SJSA1 (cell line): ENCODE measurements at places on chromosomes 16 and 17.

GRCh38 chr16:35691057-35691456, 2231.6 kb downstream of the TP53TG3F start:
- no peak for DNase-seq

DNA sequence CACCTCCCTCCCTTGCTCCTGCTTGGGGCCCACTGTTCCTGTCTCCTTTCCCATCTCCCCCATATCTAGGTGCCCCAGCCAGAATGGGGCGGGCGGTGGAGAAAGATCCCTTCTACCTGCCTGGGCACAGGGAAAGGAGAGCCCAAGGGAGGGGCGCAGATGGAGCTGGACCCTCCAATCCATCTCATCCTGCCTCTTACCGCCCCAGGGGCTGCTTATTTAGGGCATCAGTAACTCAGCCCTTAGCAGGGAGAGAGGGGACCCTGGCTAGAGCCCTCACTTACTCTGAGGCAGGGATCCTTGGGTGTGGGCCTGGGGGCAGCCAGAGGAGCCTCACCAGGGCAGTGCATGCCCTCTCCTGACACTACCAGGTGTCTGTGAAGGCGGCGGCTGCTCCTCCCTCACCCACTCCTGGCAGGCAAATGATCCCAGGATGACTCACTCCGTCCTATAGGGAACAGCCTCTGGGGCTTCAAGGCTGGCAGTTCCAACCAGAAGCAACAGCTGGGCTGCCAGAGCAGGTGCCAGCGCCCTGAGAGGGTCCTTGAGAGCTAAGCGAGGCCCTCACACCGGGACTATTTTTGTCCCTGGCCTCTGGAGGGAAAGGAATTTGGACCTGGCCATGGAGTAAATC, 16.3 kb upstream of the BCAR1 start:
- DNase-seq = peak; percentile 42

DNA sequence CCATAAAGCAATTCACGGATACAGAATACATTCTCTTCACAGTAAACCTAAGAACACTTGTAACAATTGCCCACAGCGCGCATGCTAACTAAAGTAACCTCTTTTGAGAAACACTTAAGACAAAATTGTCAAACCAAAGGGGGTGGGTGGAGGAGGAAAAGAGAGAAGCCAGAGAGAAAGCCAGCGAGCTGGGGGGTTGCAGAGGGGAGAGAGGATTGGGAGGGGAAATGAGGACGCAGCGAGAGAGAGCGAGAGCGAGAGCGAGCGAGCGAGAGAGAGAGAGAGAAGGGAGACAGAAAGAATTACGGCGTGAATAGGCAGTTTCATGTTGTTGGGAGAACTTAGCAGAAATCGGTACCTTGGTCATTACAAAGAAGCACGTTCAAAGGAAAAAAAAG, 1.6 kb upstream of the HOXB7 start:
- DNase-seq = no peak

- DNase-seq = peak; percentile 96
Observed at GRCh38 chr17:8220783-8221662, 10.6 kb upstream of the AURKB start.

GRCh38 chr17:78425429-78425828, 47.0 kb downstream of the PGS1 start:
- no peak for DNase-seq

GRCh38 chr17:49409066-49409465, 5.6 kb downstream of the PHB1 start:
- no peak for DNase-seq

DNA sequence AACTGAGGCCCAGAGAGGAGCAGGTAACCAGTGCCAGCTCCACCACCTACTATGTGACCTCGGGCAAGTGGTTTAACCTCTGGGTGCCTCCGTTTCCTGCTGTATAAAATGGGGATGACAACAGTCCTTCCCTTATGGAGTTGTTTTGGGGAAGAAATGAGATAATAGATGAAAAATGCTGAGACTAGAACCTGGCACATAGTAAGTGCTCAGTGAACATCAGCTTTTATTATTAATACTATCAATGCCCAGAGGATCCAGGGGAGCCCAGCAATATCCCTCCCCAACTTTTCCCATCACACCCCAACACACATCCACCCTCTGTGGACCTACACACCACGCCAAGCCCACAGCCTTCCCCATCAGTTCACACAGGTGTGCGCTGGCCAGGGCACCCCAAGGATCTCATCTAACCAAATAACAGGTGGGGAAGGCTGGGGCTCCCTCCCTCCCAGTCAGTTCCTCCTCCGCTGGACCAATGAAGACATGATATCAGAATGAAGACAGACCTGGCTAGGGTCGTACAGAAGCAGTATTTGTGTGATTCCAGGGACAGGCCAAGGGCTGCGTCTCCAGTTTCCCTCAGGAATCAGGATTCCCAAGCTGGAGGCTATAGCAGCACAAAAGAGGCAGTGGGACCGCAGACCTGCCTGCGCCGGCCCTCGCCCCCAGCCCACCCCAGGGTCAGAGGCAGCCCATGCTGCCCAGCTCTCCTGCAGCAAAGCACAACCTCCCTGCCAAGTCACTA, 1.8 kb downstream of the ATP2A3 start:
- no peak for DNase-seq

DNA sequence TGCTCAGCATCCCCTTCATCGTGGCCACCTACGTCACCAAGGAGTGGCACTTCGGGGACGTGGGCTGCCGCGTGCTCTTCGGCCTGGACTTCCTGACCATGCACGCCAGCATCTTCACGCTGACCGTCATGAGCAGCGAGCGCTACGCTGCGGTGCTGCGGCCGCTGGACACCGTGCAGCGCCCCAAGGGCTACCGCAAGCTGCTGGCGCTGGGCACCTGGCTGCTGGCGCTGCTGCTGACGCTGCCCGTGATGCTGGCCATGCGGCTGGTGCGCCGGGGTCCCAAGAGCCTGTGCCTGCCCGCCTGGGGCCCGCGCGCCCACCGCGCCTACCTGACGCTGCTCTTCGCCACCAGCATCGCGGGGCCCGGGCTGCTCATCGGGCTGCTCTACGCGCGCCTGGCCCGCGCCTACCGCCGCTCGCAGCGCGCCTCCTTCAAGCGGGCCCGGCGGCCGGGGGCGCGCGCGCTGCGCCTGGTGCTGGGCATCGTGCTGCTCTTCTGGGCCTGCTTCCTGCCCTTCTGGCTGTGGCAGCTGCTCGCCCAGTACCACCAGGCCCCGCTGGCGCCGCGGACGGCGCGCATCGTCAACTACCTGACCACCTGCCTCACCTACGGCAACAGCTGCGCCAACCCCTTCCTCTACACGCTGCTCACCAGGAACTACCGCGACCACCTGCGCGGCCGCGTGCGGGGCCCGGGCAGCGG, 3.2 kb downstream of the UTS2R start:
- no peak for DNase-seq

DNA sequence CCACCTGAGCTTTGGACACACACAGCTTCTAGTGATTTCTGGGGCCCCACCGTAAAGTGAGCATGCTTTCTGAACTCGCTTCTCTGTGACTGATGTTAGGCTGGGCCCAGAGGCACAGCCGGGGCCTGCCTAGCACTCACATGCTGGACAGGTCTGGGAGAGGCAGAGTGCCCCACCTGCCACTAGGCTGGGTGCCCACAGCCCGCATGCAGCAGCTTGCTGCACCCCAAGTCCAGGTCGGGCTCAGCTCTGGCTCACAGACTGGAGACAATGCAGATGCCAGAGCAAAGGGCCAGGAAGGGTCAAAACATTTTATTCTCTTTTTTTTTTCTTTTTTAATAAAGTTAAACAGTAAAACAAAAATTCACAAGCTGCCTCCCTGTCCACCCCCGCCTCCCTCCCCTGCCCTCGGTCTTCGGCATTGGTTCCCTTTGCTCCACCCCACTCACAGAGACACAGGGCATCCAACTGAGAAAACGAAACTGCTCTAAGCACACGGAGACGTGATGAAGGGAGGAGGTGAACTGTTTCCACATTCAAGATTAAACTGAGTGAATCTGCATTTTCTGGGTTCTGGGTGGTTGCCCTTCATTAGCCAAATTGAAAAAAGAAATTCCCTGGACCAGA, 9.7 kb downstream of the CNP start:
- DNase-seq = no peak

GRCh38 chr17:73139296-73139695, 25.5 kb upstream of the SSTR2 start:
- no peak for DNase-seq

GRCh38 chr16:71230122-71230845, at the start of gene HYDIN:
Gene HYDIN, minus strand, starts transcription at chr16:71230722. Its CDS starts 43,827 bp downstream, at chr16:71186895.
- DNase-seq = no peak
